GF-D8 (cell line): ENCODE measurements at places on chromosomes 5 and 9.

GRCh38 chr5:127785098-127785927, 82.1 kb downstream of the CCDC192 start:
- DNase-seq = no peak

DNA sequence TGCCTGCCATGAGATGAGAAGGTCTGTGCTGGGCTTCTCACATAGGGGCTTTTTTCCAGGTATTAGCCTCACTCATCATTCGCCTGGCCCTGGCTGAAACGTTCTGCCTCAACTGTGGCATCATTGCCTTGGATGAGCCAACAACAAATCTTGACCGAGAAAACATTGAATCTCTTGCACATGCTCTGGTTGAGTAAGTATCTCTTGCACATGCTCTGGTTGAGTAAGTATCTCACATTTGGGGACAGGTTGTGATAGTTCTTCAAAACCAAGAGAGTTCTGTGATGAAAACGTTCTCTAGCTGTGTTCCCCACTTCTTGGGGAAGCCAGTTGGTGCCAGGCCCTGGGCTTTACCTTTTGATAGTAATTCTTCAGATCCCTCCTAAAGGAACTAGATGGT, 17.4 kb upstream of the IL13 start:
- no peak for DNase-seq

DNA sequence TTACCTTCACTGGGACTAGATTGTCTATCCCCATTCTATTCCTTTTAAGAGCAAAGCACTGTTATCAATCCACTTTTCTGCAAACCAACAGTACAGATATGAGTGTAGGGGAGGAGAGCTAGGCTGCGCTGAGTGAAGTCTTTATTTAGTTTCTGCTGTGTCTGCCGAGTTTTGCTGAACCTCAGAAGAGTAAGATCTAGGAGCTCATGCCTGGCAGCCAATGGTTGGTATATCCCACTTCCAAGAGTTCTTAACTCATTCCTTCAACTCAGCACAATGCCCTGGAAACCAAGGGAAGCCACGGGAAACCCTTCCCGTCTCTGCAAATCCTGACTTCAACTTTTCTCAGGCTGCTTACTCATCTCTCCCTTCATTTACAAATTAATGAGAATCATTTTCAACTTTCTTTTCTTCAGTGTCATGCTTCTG, 58.0 kb upstream of the JAK2 start:
- no peak for DNase-seq

DNA sequence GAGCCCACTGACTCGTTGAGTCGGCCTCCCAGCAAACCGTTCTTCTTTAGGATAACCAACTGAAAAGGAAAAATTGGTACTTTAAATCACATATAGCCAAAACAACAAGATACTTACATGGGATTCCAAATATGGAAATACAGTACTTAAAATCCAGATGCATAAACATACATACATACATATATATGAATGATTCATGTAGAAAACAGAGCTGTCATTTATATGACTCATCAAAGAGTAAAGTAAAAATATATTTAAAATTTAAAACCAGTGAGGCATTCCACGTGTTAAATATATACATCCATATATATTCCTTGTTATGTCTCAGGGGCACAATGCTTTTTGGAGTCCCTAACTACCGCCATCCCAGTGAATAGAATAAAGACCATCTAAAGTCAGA, 36.7 kb downstream of the DMGDH start:
- DNase-seq = no peak

DNA sequence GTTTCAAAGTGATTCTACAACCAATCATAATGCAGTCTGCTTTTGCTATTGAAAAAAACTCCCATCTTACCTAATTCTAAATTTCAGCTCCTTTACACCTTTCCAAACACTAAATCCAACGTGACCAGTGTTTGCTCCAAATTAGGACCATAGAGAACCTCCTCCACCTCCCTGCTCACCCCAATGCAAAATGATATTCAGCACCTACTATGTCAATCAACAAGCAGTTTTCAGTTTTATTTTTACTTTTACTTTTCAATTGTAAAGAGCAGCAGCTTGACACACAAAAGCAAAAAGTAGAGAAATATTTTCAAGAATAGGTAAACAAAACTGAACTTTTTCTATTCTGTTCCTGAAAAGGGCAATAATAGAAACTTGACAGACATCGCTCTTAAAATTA, 3.4 kb downstream of the FAM13B start:
- DNase-seq = no peak

- DNase-seq = no peak
Measured at GRCh38 chr9:137130176-137130755, 8.7 kb upstream of the GRIN1 start.

- no peak for DNase-seq
Measured at GRCh38 chr9:90773617-90774016, 28.0 kb upstream of the SYK start.

DNA sequence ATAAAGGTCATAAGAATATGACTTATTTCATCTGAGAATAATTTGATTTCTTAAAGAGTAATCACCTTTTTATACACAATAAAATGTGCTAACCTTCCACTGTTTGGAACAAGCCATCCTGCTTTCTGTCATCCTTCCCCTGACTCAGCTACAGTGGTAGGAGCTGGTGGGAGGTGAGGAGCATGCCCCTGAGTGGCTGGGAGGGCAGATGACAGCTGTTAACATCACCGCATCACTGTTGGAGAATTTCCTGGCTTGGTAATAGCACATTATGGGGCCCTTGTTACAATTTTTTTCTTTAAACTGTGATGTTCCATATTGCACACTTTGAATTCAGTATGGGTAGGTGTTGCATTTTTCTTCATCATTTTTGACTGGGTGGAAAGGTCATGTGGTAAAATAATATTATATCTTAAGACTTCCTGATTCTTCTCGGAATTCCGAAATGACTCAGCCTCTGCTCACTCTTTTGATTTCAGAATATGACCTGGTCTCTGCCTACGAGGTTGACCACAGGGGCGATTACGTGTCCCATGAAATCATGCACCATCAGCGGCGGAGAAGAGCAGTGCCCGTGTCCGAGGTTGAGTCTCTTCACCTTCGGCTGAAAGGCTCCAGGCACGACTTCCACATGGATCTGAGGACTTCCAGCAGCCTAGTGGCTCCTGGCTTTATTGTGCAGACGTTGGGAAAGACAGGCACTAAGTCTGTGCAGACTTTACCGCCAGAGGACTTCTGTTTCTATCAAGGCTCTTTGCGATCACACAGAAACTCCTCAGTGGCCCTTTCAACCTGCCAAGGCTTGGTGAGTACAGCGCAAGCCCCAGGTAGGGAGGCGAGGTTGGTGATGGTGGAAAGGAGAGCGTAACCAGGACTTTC, 5.8 kb downstream of the ADAMTS16 start:
- no peak for DNase-seq

DNA sequence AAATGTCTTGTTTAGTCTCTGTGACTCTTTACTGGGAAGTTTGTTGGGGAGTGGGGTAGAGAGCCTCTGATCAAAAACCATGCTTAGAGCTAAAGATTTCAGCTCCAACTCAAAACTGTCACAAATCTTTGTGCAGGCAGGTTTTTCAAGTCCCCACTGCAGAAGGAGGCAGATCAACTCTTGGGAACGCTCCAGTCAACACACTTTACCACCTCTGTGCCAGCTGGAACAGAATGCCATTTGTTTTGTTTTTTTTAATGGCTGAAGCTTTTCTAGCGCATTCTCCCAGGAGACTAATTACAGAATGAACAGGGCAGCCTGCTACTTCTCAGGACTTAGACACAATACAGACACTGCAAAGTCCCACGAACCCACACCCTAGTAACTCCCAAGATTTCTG, 17.9 kb upstream of the LHX6 start:
- DNase-seq = no peak

DNA sequence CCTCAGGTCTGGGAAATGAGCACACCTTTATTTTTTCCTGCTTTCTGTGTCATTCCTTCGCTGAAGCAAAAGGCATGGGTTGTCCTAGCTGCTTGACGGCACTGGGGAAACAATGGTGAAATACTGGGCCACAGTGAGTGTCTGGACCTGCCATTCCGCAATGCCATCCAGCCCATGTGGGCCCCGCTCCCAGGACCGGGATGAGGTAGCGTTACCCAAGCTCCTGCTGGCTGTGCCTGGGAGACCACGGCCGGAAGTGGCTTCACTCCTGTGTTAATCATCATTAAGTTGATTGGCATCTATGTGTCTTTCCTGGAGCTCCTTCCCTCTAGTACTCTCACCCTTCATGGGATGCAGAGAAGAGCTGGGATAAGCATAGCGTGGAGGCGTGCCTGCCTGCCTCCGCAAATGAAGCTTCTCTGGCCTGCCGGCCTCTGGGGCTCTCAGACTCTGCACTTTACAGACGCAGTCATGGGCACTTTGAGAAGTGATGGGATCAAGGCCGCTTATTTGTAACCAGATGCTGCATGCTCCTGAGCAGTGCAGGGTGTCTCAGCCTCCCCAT, 16.5 kb upstream of the SMIM32 start:
- DNase-seq = no peak

DNA sequence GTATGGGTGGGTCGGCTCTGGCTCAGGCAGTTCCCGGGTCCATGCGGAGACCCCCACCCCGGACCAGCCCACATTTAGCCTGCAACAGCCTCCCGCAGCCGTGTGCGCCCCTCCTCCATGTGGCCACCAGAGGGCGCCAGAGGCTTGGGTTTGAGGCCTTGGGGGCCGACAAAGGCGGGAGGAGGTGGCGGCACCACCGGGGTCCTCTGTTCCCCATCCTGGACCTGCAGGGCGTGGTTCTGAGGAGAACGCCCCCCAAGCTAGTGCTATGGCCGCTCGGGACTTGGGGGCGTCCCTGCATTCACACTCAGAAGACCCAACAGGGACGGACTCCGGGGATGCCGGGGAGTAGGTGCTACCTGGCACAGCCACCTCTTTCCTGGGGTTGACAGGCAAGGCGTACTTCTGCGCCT, 16.5 kb downstream of the ASS1 start:
- no peak for DNase-seq
